ENCODE measurements at places on chromosomes 5 and 9.

DNA sequence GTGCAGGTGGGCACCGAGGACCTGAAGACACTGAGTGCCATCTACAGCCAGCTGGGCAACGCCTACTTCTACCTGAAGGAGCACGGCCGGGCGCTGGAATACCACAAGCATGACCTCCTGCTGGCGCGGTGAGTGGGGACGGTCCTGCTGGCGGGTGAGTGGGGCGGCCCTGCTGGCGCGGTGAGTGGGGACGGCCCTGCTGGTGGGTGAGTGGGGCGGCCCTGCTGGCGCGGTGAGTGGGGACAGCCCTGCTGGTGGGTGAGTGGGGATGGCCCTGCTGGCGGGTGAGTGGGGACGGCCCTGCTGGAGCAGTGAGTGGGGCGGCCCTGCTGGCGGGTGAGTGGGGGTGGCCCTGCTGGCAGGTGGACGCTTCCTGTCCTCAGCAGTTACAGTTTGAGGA lies 7.2 kb downstream of the GPSM1 start:
- DNase-seq = no peak

DNA sequence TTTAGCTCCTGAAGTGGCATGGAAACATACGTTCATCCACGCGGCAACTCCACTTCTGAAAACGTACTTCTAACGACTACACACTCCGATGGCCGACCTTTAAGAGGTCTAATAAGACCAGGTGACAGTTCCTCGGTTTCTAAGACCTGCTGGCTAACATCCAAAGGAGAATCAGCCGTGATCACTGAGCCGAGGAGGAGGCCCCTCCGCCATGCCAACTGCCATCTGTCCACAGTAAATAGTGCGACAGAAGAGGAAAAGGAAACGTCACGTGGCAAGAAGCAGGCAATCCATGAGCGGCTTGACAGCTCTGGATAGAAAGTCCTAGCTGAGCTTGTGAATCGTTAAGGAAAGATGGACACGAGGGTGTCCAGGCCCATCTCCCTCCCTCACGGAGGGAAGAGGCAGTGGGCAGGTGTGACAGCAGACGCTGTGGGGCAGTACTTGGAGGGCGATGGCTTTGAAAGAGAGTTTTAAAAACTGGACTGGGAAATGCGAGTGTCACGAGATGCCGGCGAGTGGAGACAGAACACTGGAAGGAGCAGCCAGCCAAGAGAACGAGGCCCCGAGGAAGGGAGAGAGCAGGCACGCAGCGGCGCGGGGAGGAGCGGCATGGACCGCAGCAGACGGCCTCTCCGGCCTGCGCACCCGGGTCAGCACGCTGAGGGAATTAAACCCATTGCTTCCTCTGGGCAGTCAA lies 66.7 kb upstream of the TBC1D9B start:
- no peak for DNase-seq

DNA sequence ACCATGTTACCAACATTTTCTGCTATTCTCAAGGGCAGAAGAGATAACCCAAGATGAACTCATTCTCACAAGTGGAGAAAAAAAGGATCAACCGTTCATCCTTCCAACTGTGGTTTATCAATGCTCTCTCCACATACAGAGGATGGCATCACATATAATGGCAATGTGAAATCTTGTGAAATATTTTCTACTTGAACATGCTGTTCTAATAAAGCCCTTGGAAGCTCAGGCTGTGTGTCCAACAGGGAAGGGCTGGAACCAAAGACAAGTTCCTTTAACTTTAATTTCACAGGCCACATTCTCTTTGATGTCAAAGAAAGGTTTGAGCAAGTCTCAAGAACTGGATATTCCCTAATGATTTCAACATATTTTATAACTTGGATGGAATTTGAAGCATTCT lies 230.5 kb downstream of the SPOCK1 start:
- no peak for DNase-seq

GRCh38 chr5:60287174-60287771 lies 393.7 kb upstream of the PDE4D start:
- DNase-seq = no peak

GRCh38 chr9:86843206-86843605 lies 104.1 kb downstream of the GAS1 start:
- DNase-seq = no peak

GRCh38 chr5:160850421-160850820 lies 1.6 kb downstream of the ATP10B start:
- DNase-seq = no peak

GRCh38 chr9:134422301-134423090 lies 96.2 kb downstream of the RXRA start:
- no peak for DNase-seq

DNA sequence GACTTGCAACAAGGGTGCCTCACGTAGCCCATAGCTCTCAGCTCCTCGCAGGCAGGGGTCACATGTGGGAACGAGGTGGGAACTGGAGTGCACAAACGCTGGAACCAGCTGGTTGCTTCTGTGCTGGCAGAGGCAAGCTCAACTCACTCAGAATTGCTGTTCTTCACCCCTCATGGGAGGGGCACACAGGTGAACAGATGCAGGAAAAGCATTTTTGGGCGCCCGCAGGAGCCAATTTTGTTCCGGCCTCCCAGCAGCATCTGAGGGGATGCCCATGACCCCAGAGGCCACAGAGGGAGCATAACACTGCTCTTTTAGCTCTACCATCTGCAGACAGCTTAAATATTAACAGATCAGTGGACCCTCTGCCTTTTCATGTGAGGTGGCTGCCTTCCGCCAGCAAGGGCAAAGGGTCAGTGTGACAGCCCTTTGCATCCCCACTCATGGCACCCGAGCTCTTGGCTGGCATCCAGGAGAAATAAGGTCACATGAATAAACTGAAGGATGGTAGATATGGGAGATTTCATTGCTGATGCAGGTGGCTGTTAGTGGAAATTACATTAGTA lies 196.2 kb downstream of the SLCO4C1 start:
- DNase-seq = no peak

DNA sequence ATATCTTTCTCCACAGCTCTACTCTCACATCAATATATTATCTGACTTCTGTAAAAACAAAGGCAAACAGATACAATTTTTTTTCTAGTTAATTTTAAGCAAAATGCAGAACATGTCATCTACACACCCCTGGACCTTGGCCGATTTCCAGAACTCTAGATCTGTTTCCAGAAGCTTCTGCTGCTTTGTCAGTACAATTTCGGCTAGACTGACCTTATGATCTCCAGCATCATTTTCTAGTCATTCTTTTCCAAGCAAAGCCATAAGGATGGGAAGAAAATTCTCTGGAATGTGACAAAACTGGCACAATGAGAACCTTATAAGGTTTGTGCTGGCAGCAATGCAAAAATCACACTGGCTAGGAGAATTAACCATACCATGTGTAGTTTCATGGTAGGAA lies 132.8 kb upstream of the MPDZ start:
- DNase-seq = no peak

DNA sequence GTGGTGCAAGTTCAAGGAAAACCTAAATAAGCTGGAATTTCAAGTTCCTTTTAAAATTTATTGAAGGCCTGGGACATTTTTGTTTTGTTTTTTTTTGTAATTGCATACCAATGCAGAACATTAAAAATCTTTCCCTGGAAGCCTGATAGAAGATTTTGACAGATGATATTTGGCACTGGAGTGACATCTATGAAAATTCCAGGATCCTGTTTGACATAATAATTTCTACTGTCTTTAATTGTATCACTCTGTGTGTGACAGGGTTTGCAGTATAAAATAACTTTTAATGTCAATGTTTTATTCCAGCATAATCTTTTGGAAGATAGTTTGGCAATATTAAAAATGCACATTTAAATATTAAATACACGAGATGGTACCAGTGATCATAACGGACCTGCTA lies 514.2 kb upstream of the ACO1 start:
- no peak for DNase-seq

GRCh38 chr5:72434781-72435437 lies 72.3 kb downstream of the ZNF366 start:
- no peak for DNase-seq

DNA sequence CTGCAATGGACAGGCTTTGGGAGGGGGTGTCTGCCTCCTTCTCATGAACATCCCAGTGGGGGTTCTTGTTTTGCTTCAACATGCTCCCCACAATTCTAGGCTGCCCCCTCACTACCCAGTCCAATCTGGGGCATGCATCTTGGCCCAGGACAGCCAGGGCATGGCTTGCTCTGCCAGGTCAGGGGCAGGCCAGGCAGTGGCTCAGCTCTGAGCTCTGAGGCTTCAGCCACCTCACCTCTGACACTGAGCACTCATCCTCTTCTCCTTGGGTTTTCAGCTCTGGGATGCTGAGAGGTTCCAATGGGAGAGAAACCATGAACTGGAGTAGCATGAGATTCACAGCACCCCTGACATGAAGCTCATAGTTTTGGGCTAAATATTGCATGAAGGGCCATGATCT lies 11.8 kb downstream of the SLC25A48 start:
- DNase-seq = no peak

GRCh38 chr5:124333298-124333979 lies 413.0 kb downstream of the ZNF608 start:
- DNase-seq = no peak

DNA sequence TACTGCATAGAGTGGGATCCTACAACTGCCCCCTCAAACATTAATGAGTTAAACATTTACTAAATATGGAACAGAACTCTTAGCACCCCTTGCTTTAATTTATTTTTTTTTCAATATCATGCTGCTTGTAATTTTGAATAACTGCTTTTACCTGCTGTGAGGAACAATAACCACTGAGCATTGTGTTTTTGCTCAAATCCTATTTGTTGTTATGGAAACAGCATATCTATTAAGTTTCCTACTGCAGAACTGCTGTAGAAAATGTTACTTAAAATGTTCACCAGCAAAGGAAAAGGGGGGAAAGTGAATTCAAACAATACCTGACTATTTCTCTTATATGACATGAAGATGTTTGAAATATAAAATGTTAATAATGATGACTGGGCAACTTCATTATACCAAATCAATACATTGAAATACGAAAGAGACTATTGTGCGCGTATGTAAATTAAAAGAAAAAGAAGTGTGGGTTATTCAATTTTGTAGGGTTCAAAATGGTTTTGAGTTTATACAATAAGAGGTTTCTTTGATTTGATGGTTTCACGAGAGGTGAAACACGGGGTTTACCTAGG lies 1043.8 kb upstream of the NUDT12 start:
- no peak for DNase-seq

GRCh38 chr5:96415897-96416296 lies 17.2 kb downstream of the PCSK1 start:
- DNase-seq = no peak

DNA sequence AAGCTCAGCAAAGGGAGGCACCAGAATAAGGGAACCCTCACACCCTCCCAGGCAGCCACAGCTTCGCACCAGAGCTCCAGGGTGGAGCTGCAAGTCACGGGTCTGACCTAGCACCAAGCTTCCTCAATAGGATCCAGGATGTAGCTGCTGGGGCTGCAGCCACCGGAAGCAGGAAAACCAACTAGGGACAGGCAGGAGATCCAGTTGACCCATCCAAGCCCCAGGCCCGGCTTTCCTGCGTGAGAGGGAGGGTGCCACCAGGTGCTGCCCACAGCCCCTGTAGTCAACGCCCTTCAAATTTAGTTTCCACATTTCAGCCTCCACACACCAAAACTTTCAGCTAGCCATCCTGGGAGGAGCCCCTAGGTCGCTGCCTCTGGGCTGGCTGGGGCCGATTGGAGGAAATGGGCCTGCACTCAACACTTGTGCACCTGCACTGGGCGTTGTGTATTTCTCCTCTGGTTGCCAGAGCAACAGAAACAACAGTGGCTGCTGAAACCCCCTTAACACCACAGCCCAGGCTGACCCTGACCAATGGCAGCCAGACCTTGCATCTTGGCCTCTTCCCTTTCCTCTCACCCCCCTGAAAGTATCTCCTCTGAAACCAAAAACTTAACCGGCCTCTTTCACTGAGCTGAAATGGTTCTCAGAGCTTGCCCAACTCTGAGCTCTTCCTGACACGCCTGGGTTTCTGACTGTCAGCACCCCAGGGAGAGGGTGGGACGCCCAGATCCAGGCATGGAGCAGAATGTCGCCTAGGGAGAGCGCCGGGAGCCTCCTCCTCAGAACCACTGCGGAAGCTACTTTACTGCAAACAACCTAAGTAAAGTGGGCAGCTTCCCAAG lies 226.5 kb upstream of the MAP3K1 start:
- peak; percentile 16 for DNase-seq

GRCh38 chr9:78210841-78211301 lies 25.0 kb upstream of the CEP78 start:
- no peak for DNase-seq

- DNase-seq = no peak
Observed at GRCh38 chr5:131206772-131207171, 36.0 kb downstream of the LYRM7 start.

DNA sequence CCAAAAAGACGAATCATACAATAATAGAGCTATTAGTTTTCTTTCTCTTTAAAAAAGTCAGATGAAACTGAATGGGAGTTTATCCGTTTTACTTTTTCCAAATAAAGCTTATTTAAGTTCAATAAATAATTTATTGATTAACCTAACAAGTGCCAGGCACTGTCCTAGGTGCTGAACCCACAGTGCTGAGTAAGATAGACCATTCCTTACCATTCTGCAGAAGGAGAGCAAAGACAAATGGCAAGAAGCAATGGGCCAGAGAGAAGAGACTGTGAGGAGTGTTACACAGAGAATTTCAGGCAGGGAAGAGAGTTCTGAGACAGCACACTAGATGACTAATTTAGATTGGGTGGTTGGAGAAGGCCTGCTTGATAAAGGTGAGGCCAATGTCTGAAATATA lies 127.2 kb downstream of the AUH start:
- no peak for DNase-seq

- DNase-seq = no peak
Observed at GRCh38 chr5:128334010-128334716, 203.9 kb downstream of the FBN2 start.

DNA sequence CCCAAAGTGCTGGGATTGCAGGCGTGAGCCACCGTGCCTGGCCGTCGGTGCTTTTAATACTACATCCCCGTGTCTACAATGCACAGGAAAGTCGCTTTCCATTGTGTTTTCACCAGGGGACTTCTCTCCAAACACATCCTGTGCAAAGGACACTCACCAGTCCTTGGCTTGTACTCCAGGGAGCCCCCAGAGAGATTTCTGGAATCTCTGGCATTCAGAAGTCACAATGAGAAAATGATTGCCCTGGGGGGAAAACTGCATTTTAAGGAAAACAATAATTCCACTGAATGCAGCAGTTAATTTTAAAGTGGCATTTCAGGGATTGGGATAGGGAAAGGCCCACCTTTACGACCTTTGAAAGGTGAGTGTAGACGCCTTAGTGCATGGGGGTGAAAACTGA lies 112.0 kb downstream of the ADAMTS16 start:
- DNase-seq = no peak

GRCh38 chr5:169626779-169627178 lies 10.3 kb upstream of the DOCK2 start:
- DNase-seq = no peak

- DNase-seq = no peak
Observed at GRCh38 chr5:96776621-96777020, 31.1 kb downstream of the ERAP1 start.

DNA sequence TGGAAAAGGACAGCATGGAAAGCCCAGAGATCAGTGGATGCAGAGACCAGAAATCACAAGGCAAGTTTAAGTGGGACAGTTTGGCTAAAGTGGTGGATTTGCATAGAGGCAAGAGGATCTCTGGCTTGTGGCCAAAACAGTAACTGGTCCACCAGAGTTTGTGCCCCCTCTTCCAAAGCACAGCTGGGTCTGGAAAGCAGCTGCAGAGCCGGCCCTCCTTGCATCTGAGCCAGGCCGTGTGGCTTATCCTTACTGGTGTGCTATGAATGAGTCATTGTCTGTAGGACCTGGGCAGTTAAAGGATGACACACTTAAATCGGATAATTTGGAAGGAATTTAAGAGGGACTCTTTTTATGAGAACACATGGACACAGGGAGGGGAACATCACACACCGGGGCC lies 146.6 kb downstream of the PIP5K1B start:
- no peak for DNase-seq
